ENCODE measurements at places on chromosomes 16 and 17.

DNA sequence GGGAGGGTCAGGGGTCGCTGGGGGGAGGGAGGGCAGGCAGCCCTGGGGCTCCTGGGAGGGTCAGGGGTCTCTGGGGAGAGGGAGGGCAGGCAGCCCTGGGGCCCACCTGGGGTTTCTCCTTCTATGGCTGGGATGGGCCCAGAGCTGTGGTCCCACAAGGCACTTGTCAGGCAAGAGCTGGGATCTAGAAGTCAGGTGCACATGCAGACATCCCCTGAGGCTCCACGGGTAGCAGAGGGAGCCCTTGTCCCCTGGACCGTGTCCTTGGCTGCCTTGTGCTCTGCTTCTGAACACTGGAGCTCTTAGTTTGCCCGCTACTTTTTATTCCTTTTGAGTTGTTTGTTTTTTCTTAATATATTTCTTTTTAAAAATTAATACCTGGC lies 1.8 kb downstream of the TUBB3 start:
- no peak for DNase-seq

GRCh38 chr16:86831366-86831765 lies 253.0 kb downstream of the FOXL1 start:
- no peak for DNase-seq

DNA sequence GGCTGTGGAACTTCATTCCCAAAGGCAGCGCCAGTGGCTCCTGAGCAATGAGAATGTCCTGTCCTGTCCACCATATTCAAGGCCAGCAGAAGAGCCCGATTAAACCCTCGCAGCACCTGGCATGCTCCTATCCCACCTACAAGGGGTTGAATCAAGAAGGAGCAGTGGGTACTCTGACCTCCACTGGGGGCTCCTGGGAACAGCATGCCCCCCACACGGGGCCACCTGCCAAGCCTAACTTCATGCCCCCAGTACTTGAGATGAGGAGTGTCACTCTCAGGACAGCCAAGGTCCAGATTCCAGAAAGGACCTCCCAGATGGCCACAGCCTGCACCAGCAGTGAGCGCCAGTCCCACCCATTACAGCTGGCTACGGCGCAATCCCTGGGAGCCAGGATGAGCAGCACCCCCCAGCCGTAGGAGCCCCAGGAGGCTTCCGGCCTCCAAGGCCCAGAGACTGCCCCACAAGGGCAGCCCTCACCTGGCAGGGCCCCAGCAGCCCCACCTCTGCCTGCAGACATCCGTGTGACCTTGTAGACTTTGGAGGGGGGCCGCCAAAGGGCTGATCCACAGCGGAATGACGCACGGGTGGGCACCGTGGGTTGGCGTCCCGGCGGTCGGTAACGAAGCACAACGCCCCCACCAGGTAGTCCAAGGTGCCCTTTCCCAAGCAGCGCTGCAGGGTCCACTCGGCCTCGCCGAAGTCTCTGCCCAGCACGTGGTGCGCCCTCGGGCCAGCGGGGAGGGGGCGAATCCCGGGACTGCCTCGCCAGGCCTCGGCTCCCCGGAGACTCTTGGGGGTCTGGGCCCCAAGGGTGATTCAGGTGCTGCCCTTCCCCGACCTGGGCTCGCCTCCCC lies 1.0 kb upstream of the MPDU1 start:
- no peak for DNase-seq

- DNase-seq, result no peak
Measured at GRCh38 chr17:199806-200545, 18.5 kb upstream of the DOC2B start.

DNA sequence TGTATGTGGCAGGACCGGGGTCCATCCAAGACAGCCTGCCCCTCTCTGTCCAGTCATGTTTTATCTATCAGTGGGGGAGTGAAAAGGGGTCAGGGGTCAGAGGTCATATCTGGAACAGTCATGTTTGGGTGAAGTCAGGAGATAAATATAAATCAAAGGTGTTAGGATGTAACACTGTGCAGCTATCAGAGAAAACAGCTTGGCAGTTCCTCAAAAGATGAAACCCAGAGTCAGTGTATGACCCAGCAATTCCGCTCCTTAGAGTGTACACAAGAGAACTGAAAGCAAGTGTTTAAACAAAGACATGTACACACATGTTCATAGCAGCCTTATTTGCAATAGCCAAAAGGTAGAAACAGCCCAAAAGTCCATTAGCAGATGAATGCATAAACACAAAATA lies 361.3 kb downstream of the FOXL1 start:
- DNase-seq, result no peak

DNA sequence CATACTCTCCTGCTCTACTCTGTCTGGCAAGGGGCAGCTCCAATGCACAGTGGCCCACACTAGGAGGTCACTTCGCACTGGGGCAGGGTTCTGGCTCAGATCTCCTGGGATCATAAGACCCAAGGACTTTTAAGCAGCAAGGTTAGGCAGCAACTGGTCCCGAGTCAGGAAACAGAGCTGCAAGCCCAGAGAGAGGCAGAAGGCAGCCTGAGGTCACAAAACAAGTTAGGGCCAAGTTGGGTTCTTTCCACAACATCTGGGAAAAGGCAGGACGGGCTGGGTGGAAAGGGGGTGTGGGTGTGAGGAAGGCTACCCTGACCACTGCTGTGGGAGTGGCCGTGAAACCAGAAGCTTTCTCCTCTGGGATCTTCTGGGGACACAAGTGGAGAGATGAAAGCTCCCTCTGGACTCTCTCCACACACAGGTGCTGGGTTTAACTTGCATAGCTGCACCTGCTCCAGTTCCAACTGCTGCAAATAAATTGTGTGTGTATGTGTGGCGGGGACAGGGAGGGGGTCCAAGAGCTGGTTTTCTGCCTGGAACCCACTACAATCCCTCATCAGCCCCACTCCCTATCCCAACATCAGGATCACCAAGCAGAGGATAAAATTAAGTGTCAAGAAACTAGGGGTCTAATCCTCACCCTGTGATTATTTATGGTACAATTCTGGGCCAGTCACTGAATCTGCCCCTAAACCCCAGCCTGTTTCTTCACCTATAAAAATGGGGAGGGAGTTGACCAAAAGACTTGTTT lies 8.0 kb upstream of the TSPOAP1 start:
- DNase-seq, result no peak

- DNase-seq, result no peak
Measured at GRCh38 chr16:20933589-20933988, 33.0 kb downstream of the LYRM1 start.

GRCh38 chr17:81453076-81453475 lies 57.8 kb downstream of the BAHCC1 start:
- DNase-seq, result peak; percentile 82

DNA sequence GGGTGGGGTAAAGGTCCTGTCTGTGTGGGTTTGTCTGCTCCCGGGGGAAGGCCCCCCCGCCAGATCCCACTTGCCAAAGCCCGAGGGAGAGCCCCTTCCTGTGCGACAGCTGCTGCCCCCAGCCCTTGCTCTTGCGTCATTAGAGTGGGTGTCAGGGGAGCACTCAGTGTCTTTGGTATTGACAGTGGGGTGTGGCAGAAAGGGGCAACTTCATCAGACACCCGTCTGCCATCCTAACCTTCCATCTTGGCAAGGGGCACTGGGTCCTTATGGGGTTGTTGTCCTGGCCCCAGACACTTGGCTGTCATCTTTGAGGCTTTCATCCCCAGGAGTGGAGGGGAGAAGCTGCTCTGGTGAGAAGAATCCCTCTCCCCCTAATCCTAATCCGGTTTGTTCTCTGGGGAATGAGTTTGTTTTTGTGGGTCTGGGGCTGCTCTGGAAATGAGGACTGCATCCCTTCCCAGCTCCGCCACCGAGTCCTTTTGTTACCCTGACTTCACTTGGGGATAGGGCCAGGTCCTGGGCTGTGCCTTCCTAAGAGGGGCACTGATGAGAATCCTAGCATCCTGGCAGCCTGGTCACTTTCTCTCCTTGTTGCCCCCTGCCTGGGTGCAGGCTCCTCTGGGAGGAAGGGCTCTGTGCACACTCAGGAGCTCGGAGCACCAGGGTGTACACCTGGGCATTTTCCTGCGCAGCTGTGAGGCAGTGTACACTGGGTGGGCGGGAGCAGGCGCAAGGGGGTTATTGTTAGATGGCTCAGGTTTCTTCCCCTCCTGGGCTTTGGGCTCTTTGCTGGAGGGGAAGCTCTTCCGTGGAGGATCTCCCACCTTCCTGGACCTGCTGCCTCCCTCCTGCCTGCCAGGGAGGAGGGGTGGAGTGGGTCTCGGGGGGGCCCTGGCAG lies 21.1 kb downstream of the GJD3 start:
- no peak for DNase-seq
